Left renal pelvis (tissue), 4 donors: ENCODE measurements at places on chromosomes 7 and 10. TPM values are rescaled to one million over a fixed set of nuclear protein-coding genes. Genes with fewer than 3 reads are reported as not detected.

Gene CNTNAP2
- polyA plus RNA-seq = 23.5 TPM

Gene UCN3
- polyA plus RNA-seq = 1.5 TPM

Gene VSTM2A
- polyA plus RNA-seq = 1.9 TPM

Gene DMBT1
- 0.11 TPM for polyA plus RNA-seq

Gene ALDH18A1
- polyA plus RNA-seq = 74.5 TPM

DNA sequence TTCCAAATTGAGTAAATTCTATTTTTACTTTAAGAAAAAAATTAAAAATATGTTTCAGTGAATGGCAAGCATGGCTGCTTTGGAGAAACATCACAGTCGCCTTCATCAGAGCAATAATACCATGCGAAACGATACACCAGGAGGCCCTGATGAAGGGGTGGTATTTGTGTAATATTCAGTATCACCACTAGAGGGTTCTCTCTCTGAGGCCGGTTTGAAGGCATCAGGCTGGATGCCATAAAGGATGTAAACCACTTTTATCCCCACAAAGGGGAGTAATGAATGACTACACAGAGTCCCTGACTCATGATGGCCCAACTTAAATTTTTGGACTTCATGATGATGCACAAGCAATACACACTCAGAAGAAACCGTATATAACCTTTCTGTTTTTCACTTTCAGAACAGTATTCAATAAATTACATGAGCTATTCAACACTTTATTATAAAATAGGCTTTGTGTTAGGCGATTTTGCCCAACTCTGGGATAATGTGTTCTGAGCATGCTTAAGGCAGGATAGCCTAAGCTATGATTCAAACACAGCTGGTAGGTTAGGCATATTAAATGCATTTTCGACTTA lies 95.5 kb downstream of the PPP1R17 start:
- peak; percentile 30 for DNase-seq

GRCh38 chr7:11228515-11228914 lies 254.8 kb downstream of the PHF14 start:
- no peak for DNase-seq

- DNase-seq = no peak
These were observed 128.2 kb upstream of the CHST15 start for GRCh38 chr10:124221356-124222317.

- DNase-seq = no peak
These were observed 152.4 kb upstream of the NRBF2 start for GRCh38 chr10:62980687-62981086.

- DNase-seq = no peak
These were observed 193.1 kb downstream of the CCSER2 start for GRCh38 chr10:84521468-84521867.

DNA sequence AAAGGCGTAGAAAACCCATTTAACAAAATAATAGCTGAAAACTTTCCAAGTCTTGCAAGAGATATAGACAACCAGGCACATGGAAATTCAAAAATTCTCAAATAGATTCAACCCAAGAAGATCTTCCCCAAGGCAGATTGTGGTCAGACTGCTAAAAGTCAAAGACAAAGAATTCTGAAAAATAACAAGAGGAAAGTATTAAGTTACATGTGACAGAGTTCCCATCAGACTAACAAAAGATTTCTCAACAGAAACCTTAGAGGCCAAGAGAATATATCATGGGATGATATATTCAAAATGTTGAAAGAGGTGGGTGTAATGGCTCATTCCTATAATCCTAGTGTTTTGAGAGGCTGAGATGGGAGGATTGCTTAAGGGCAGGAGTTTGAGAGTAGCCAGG lies 59.8 kb downstream of the TMEM178B start:
- DNase-seq = no peak

DNA sequence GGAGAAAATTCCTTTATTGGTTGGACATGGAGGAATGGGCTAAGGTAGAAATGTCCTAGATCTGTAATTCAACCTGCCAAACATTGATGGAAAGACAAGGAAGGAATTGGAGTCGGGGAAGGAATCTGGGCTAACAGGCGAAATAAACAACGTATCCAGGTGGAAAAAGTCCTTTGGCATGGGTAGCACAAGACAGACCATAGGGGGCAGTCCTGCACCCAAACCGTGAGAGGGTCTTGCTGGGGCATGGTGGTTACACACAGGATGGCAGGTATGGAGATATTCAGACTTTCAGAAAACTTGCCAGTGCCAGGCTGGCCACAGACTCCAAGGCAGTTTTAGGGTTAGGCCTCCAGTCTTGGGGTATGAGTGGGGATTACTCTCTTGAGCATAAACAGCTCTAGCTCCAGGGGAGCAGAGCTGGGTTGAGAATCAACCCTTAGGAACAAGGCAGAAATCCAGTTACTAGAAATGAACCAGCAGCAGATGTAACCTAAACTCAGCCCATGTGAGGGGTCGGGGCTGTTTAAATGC lies 188.6 kb upstream of the GDF10 start:
- DNase-seq = no peak

DNA sequence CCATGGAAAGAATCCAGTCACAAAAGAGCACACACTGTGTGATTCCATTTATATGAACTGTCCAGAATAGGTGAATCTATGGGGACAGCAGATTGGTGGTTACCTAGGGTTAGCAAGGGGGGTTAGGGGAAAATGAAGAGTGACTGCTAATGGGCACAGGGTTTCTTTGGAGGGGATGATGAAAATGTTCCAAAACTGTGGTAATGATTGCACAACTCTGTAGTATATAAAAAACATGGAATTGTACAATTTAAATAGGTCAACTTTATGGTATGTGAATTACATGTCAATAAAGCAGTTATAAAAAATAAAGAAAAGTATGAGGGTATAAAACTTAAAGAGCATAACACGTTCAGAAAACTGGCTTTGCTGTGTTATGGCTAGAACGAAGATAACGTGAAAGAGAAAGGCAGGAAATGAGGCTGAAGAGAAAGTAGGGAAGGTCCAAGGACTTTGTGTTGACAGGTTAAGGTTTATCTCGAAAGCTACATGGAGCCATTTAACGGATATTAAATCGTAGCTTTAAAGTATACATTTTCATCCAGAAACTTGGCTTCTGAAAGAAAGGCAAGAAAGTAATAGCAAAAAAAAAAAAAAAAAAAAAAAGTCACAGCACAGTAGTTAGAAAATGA lies 26.4 kb upstream of the MSS51 start:
- DNase-seq = no peak

GRCh38 chr7:36870625-36871354 lies 146.5 kb upstream of the AOAH start:
- no peak for DNase-seq

- DNase-seq = peak; percentile 3
These were observed 950.8 kb upstream of the C7orf33 start for GRCh38 chr7:147639751-147640150.

DNA sequence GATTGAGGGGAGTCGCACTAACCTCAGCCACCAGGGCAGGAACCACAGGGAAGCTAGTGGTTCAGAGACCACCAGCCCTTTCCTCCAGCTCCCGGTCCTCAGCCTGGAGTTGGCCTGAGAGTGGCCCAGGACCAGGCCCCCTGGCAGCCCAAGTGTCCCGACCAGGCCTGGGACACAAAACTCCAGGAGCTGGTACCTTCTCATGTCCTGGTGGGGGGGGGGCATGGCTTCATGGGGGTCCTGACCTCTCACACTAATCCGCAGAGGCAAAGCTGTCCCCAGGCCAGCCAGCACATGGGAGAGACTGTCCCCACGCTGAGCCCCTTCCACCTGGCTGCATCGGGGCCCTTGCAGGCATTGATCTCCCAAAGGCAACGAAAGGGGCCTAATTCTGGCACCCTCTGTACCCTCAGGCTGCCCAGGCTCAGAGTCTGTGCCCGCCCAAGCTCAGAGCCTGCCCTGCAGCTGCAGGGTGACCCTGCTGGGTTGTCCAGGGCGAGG lies 28.2 kb downstream of the GPRIN2 start:
- DNase-seq = no peak

GRCh38 chr7:151790830-151791620 lies 85.9 kb downstream of the PRKAG2 start:
- no peak for DNase-seq

DNA sequence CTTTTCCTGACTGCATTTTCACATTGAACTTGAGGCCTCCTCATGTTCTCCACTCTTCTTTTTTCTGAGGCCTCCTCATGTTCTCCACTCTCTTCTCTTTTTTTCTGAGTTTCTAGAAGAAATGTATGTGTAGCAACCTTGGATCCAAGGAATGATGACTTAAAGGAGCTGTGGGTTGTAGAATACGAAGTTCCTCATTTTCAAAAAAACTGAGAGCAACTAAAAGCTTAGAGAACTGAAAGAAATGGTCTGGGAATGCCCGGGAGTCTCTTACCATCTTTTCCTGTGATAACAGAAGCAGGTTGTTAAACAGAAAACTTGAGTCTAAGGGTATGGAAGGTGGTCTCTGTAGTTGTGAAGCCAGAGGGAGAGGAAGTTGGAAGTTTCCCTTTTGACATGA lies 32.8 kb downstream of the MRPS33 start:
- DNase-seq = no peak

- DNase-seq = no peak
These were observed 372.7 kb upstream of the CDC14C start for GRCh38 chr7:48551652-48552051.

DNA sequence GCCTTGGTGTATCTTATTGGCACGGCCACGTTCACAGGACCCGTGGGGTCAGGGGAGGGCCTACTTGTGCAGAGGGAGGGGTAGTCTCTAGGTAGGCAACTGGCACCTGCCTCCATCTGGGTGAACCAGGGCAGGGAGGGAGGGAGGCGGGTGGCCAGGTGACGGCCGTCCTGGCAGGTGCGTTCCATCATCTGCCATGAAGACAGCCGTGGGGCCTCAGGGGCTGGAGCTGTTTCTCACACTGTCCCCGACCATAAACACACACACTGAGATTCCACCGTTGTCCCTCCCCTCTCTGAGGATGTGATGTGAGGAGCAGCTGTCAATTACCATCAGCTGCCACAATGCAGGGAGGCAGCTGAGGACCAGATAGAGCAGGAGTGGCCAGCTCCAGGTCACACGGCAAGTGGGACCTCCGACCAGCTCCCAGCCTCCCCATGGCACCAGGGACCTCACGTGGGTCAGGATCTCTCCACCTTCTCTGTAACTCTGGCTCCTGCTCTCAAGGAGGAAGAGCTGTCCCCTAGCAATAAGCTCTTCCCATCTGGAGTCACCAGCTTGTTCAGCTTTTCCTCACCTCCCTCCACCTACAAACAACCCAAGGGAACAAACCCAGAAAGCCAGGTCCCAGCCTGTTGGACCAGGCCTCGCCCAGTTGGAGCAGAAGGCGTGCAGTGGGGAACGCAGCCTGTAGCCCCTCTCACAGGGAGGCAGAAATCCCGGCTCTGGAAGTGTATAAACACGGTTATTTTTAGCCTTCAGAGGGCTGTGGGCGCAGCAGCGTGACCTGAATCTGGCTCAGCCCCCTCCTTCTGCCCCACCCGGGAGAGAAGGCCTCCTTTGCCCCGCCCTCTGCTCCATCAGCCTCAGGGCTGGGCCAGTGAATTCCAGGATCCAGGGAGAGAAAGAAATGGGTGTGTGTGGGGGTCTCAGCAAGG lies 33.1 kb downstream of the ZMIZ1 start:
- DNase-seq = peak; percentile 70

DNA sequence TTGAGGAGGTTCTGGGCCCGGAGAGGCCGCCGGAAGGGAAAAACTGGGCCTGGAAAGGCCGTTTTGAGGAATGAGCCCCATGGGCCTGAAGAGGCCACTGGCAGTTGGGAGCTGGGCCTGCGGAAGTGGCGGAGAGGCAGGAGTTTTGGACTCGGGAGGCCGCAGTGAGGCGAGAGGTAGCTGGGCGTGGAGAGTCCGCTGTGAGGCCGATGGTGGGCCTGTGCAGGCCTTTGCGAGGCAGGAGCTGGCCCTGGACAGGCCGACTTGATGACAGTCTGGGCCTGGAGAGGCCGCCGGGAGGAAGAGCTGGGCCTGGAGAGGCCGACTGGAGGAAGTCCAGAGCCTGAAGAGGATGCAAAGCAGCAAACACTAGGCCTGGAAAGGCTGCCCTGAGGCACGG lies 259.0 kb upstream of the NUPR2 start:
- no peak for DNase-seq

- DNase-seq = no peak
These were observed 32.0 kb downstream of the TSPAN14 start for GRCh38 chr10:80485946-80486764.

DNA sequence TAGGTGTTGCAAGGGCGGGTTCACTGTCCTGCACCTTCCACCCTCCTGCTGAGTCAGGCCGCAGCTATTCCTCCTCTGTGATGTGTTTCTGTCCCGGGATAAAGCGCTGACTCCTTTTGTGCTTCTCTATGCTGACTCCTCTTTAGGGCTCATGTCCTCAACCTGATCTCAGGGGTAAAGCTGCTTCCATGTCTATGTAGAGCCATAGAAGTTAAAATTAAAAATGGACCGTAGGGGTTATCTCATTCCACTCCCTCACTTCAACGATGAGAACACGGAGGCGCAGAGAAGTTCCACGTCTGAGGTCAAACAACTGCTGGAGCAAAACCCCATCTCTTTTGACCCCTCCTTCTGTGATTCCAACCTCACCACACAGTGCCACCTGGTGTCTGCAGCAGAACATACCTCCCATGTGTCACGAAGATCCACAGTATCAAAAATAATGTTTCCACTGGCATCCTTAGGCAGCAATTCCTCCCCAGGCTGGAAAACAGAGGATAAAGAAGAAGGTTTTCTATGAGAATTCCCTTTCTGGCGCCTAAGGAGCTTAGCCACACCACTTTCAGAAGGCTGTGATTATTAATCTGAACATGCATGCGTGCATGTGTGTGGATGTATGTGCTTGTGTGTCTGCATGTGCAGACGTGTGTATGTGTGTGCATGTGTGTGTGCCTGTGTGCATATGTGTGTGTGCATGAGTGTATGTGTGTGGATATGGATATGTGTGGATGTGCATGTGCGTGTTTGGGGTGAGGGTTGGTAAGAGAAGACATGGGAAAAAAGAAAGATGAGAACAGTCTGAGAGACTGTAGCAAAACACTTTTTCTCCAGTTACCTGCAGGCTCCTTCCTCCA lies 81.2 kb upstream of the UCN3 start:
- peak; percentile 5 for DNase-seq

GRCh38 chr10:25828475-25828874 lies 105.6 kb upstream of the MYO3A start:
- DNase-seq = no peak

GRCh38 chr7:11486271-11486670 lies 345.7 kb downstream of the THSD7A start:
- no peak for DNase-seq

GRCh38 chr10:3178042-3178441 lies 5.5 kb upstream of the PITRM1 start:
- no peak for DNase-seq

- DNase-seq = no peak
These were observed 91.2 kb upstream of the PAX2 start for GRCh38 chr10:100653957-100654781.
